Bone marrow (tissue), 2 donors: ENCODE measurements at places on chromosomes 7 and 10.

DNA sequence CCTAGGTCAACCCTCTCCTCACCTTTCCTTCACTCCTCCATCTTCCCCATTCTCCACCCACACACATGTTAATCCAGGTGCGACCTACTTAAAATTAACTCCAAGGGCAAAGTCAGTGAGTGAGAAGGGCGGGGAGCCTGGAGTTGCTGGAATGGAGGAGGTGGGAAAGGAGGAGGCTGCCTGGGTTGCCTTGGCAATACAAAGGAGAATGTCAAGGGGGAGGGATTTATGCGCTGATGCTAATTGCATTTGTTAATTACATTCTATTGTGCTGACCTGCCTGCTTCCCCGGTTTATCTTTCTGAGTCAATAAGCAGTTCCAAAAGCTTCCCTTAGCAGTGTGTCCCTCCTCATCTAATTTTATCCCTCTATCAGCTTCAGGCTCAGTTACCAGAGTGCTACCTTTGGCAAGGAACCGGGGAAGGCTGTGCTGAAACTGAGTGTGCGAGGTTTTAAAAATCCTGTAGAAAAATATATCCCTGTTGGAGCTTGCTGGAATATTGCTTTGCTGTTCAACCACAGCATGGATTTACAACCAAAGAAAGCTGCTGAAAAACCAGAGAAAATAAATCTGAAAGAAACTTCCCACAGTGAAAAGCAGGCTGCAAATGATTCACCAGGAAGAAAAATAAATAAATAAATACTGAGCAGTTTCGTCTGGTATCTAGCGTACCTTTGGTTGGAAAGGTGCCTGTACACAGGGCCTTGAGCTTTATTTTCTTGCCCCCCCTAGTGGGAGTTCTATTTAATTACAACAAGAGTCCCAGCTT, 113.2 kb upstream of the DGKB start:
- DNase-seq, result no peak

DNA sequence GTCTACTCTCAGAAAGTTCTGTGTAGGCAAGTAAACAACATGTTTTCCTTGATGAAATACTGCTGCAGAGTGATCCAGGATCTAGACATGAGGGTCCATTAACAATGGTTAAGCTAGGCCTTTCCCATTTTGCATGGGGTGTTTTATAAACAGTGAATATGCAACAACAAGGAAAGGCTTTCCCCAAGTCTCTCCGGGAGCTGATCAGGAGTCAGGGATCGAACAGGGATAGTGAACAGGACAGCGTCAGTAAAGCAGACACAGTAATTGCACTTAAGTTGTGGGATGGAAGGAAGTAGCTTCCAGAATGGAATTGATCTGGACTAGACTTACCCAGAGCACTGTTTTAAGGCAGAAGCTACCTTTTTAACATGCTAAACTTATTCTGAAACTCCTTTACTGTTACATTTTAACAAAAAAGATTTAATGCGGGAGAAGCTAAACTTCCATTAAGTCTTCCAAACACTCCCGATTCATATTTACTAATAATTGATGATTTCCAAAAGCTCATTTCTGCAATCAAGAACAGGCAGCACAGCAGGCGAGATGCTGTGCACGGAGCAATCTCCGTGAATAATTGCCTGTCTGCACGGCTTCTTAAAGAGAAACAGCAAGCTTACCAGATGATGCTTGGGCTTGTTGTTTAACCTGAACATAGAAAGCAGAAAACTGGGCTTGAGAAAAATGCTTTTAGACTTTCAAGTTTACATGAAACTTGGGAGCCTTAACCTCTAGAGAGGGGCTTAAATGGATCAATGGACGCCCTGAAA, 50.3 kb upstream of the DOCK1 start:
- no peak for DNase-seq

- no peak for DNase-seq
These were observed 10.0 kb downstream of the KLF6 start for GRCh38 chr10:3774814-3775695.

- no peak for DNase-seq
These were observed 56.0 kb downstream of the TACR2 start for GRCh38 chr10:69360485-69361302.

- no peak for DNase-seq
These were observed 7.6 kb upstream of the LARP4B start for GRCh38 chr10:938941-939678.

GRCh38 chr10:26438534-26439341, 597 bp downstream of the APBB1IP start:
- peak; percentile 65 for DNase-seq
